ENCODE measurements at places on chromosomes 16 and 17.
A peak's percentile ranks its signal among the peaks of the same experiment; 100 is the strongest.

DNA sequence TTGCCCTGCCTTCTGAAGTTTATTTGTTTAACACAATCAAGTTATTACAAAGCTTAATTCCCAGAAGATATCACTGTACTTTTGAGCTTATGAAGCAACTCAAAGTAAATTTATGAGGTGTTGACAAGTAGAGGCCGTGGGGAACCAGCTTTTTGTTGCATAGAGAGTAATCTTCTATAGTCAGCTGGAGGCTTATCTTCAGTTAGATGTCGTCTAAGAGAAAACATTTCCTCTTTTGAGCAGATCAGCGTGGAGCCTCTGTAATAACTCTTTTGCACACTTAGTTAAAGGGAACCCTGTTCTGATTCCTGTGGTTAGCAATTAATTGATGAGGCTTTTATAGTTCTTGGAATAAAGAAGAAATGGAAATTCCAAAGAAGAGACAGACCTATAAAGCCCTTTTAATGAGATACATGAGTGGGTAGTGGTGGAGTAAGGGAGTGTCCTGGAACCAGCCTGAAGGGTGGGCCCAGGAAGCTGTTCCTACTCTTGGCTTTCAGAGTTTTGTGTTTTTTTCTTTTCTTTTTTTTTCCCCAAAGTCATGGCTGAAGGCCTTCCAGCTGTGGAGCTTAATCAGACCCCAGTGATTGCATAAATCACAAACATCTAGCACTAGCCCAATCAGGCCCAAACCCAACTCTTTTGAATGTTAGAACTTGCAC is 28.9 kb upstream of the MAP3K14 start:
- no peak for DNase-seq

DNA sequence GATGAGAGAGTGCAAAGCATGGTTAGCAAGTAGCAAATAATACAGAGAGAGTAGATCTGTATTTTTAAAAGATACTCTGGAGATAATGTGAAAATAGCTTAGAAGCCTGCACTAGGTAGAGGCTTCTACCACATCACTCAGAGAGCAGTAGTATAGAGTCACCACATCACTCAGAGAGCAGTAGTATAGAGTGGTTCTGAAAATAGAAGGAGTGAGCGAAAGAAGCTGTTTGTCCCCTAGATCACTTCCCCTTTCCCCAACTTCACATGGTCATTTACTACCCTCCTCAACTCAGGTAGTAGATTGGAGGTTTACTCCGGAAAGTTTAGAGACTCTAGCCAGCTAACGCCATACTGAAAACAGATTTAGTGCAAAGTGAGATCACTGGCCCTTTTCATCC is 17.1 kb downstream of the DGKE start:
- no peak for DNase-seq

DNA sequence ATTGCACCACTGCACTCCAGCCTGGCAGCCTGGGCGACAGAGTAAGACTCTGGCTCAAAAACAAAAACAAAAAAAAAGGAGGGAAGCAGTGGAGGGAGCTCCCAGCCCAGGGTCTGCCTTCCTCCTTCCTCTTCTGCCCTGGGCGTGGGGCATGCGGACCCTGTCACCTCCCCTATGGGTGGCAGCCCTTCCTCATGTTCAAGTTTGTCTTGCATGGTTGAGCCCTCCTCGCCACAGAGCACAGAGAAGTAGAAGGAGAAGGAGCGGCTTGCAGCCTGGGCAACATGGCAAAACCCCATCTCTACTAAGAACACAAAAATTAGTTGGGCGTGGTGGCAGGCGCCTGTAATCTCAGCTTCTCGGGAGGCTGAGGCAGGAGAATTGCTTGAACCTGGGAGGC is 21.4 kb upstream of the TIMP2 start:
- no peak for DNase-seq

DNA sequence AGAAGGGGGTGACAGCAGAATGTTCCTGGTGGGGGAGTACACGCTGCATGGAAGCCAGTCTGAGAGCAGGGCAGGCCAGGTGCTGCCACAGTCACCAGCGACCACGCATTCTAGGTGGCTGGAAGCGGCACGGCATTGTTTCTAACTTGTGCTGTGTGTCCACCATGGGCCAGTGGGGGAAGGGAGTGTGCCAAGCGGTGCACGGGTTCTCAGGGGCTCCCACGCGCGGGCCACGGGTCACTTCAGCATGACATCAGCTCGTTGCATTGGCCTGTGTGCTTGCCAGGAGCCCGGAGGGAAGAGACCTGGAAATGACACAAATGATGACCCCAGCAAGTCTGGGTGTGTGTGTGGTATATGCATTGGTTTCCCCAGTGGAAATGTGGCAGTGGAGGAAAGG is 164.9 kb upstream of the PLCG2 start:
- no peak for DNase-seq

DNA sequence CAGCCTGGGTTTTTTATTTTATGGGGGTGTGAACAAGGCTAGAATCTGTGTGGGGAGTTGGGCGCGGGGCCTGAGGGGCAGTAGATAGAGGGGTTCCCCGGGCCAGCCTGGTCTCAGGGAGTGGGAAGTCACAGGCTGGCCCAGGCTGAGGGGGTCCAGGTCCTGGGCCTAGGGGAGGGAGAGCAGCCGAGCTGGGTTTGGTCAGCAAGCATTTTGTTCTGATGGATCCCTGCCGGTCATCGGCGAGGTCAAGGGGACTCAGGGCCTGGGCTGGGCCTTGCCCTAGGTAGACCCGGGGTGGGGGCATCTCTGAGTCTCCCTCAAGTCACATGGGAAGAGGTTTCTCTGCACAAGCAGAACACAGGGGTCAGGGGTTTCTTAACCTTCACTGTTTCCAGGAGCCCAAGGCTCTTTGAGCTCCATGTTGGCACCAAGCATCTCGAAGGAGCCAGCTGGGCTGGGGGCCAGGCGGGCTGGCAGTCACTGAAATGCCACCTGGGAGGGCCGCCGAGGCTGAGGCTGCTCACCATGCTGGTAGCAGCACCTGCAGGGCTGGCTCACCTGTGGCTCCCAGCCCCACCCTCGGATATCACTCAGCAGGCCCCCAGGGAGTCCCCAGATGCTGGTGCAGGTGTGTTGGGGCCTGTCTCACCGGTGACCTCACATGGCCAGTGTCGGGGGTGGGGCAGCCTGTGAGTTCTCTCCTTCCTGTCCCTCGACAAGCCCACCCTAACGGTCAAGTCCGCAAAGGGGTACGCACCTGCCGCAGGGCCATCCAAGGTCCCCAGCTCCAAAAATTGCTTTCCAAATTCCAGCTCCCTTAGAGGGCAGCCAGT is 41.0 kb downstream of the SLC7A5 start:
- no peak for DNase-seq

DNA sequence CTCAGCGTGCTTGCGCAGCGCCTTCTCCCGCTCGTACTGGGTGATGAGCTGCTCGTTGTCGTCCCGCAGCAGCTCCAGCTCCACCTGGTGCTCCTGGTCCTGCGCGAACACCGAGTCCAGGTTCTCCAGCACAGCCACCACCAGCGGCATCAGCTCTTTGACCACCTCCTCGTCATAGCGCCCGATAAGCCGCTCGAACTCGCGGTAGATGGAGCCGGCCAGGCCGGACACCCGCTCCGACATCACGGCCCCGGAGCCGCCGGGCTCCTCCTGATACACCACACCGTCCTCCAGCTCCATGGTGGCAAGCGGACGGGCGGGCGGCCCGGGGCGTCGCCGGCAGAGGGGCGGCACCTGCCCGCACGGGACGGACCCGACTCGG is 320 bp downstream of the SPAG9 start:
- no peak for DNase-seq

GRCh38 chr17:39889200-39889599 is 21.2 kb downstream of the ZPBP2 start:
- DNase-seq, result no peak

DNA sequence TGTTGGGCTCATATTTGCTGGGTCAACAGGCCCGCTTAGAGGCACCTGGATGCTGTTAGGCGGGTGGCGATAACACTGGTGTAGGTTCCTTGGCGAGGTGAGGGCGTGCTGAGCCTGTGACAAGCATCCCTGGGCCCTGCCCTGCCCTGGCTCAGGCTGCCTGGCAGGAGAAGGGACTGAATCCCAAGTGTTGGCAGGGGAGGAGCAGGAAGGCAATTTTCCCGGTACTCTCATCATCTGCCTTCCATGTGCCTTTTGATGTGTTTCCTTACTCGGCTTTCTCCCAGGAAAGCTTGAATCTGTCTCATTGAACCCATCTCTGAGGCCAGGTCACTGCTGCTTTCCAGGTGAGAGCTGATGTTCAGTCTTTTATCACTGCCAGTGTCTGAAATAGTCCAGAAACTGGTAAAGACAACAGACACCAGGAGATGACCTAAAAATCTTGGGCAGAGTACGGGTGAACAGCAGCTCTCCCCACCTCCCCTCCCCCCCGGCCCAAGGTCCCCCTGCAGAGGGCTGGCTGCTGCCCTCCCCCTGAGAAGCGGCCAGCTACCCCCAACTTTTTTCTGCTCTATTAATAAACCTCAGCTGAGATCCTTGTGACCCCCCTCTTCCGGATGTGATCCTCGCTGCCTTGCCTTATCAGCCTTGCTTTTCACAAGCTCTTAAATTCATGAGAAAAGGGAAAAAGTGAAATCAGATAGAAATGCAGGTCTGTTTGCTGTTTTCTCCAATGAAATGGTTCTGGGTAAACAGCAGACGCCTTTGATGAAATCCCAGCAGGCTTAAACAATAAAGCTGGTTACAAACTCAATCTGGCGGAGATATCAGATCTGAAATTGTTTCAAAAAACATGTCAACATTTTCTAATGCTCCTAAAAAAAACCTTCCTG is 29.0 kb downstream of the RTN4RL1 start:
- DNase-seq, result no peak

GRCh38 chr16:4649744-4650442 is 25.3 kb downstream of the MGRN1 start:
- no peak for DNase-seq

GRCh38 chr16:78930561-78930960 is 670.0 kb downstream of the MAF start:
- DNase-seq, result no peak

DNA sequence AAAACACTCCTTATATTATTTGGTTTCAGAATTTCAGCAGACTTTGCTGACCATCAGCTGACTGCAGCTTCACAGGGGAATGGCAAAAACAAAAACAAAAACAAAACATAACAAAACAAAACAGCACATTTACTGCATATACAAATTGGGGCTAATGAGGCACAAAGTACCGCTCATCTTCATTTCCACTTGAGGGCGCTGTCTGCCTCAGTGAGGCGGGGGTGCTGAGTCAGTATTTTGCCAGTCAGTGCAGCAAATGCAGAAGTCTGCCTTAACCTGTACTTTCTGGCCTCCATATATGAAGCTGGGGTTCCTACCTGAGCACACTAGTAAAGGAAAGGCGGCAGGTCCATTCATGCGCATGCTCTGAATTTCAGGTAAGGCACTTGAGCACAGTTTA is 13.5 kb upstream of the DYNLRB2 start:
- DNase-seq, result peak; percentile 7

DNA sequence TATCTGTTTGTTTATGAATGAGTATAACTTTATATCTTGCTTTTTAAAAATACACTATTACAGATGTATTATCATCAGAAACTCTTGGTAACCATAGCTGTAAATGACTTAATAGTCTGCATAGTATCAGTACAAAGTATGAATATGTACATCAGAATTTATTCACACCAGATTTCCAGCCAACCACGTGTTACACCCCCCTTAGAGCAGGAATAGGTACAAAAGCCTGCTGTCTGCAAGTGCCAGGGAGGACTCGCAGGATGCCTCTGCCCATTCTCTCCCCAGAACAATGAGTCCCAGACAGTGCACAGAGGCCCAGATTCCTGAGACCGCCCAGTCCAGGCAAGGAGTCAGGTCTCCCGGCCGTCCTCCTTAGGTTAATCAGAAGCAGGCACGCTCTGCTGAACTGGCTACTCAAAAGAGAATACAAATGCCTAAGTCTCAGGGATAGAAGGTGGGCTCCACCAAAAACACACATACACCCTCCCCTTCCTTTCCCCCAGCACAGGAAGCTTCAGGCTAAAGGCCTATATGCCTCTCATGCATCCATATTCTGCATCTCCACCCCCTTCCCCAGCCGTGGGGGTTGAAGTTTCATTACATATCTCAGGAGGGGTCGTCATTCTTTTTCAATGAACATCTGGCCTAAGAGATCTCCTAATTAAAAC is 159.1 kb upstream of the CDH11 start:
- no peak for DNase-seq

- DNase-seq, result no peak
Measured at GRCh38 chr16:72878301-72879269, 169.3 kb downstream of the ZFHX3 start.

GRCh38 chr16:48812856-48813255 is 202.9 kb upstream of the N4BP1 start:
- DNase-seq, result no peak

DNA sequence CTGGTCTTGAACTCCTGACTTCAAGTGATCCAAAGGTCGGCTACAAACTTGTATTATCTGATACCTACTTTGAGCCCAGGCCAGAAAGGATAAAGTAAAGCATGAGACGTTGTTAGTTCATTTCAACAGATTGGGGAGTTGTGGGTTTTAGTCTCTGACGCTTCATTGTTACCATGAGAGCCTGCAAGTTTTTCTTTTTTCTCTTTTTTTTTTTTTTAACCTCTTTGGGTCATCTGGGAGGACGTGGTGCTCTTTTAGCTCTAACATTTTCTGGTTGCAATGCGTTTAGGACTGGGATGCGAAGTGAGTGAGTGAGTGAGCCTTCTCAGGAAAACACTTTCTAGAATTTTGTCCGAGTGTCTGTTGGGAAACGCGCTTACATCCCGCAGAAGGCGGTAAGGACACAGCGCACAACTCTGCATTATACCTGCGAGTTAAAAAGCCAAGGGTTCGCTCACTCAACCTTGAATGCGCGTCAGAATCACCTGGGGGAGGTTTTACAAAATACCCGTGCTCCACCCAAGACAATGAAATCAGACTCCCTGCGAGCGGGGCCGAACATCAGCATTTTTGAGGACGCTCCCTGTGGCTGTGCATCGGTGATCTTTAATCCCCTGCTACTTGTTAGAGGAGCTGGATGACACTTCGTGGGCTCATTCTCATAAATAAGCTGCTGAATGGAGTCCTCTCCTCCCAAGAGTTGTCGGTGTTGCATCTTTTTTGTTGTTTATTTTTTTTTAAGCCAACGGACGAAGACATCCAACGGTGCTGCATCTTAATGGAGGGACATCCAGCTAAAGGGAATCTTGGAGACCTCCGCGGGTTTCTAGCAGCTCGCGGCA is 629 bp upstream of the RNF135 start:
- no peak for DNase-seq

- no peak for DNase-seq
Measured at GRCh38 chr17:75758131-75758905, 6.7 kb downstream of the GALK1 start.

GRCh38 chr16:87926246-87927194 is 9.8 kb downstream of the CA5A start:
- no peak for DNase-seq

DNA sequence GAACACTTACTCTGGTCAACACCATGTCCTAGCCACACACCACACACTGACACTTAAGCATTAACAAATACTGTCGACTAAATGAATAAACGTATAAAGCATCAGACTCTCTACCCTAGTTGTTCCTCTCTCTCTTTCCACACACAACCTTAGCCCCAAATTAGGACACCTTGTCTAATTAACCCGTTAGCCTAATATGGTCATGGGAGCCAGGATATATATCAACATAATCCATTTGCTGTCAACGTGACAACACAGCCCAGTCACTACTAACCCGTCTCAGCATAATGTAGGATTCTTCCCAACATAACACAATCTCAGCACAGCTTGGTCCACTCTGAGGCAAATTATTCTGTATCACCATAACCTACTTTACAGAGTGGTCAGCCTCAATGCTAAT is 2.2 kb downstream of the DVL2 start:
- DNase-seq, result no peak

All from stimulated activated CD4-positive, alpha-beta T cell treated with anti-CD3 and anti-CD28 coated beads, TNF-alpha, amount 100 ng/mL, for 1 hour (primary cell).